ENCODE measurements at places on chromosomes 4 and X. TPM values are rescaled to one million over a fixed set of nuclear protein-coding genes. Genes with fewer than 3 reads are reported as not detected.

GRCh38 chr4:67198727-67199126 lies 346.6 kb downstream of the CENPC start:
- no peak overlapping the region for H3K27ac ChIP-seq
- no peaks in the 10 kb centered on the region for H3K4me1 ChIP-seq
- DNase-seq: no peak
- no peaks in the 10 kb centered on the region for H3K36me3 ChIP-seq

Gene MAGEA2B
- not detected for total RNA-seq

Gene ZBTB33
- total RNA-seq: 19.6 TPM

DNA sequence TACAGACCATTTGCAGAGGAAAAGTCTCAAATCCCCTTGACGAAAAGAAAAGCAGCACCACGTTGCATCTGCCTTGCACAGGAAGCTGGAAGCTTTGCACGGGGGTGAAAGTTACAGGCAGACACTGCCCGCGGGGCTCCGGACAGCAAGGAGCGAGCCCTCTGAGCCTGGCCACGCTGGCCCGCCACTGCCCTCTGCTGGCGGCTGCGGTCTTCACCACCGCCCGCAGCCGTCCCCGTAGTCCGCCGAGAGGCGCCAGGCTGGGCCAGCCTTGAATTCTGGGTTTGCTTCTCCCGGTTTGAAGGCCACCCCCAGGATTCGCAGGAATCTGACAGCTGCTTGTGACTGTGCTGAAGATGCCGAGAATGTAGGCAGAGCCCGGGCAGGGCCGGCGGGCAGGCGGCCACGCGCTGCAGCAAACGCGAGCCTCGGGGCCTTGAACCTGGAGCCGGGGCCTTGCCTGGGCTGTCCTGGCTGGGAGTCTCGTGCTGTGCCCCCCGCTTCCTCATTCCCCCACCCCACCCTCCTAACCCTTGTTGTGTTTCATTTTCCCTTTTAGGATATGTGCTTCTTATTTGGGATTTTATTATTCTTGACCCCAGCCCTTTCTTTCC lies 49.2 kb downstream of the ENPP6 start:
- H3K4me1 ChIP-seq: peaks cover 14% of the 10 kb centered on the region
- H3K27me3 ChIP-seq: no peaks in the 10 kb centered on the region
- DNase-seq: peak; percentile 40
- H3K27ac ChIP-seq: no peak overlapping the region
- H3K4me3 ChIP-seq: no peak overlapping the region

DNA sequence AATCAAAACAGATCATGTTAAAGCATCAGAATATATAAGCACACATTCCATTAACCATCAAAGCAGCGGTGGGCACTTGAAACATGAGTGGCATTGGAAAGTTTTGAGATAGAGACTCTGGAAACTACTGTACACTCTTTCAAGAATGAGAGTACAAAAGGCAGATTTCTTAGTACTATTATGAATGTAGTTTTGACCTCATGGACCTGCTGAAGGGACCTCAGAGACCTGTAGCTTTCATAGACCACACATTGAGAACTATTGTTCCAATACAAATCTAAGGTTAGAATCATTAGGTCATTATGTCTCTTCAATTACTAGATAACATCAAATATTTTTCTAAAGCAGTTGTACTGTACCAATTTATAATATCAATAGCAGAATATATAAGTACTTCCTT lies 283.6 kb downstream of the RPA4 start:
- DNase-seq: no peak
- no peaks in the 10 kb centered on the region for H3K4me1 ChIP-seq
- H3K27ac ChIP-seq: no peak overlapping the region
- no peaks in the 10 kb centered on the region for H3K27me3 ChIP-seq
- no peak overlapping the region for H3K4me3 ChIP-seq

- no peaks in the 10 kb centered on the region for H3K27me3 ChIP-seq
- DNase-seq: peak; percentile 50
- H3K36me3 ChIP-seq: no peaks in the 10 kb centered on the region
- no peak overlapping the region for H3K27ac ChIP-seq
Observed at GRCh38 chr4:142551517-142552305, 294.4 kb downstream of the INPP4B start.

DNA sequence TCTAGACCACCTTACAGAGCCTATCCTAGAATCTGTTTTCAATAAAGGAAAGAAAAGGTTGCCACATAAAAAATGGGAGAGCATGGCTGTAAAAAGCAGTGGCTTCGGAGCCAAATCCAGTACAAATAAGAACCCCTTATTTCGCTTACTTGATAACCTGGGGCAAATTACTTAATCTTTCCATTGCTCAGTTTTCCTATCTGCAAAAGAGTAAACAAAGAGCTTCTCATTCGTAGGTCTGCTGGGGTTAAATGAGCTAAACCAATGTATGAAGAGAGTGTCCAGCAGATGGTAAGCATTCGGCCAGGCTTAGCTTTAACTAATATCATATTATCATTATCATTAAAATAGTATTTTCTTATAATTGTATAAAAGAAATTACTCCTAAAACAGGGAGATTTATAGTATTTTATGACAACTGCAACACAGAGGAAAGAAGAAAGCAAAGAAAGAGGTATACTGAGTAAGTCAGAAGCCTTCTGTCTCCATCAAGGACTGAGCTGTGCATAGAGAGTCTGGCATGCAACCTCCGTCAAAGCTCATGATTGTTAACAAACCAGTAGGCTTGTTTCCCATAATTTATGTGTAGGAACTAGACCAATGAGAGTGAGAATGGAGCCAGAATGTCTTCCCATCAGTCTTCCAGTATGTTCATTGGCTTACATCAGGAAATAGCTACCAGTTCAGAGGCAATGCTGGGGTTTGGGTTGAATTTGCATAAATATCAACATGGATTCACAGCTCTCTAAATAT lies 364.9 kb downstream of the UNC5C start:
- H3K27ac ChIP-seq: no peak overlapping the region
- H3K36me3 ChIP-seq: peaks cover 3% of the 10 kb centered on the region
- H3K4me1 ChIP-seq: peaks cover 16% of the 10 kb centered on the region
- no peaks in the 10 kb centered on the region for H3K27me3 ChIP-seq

DNA sequence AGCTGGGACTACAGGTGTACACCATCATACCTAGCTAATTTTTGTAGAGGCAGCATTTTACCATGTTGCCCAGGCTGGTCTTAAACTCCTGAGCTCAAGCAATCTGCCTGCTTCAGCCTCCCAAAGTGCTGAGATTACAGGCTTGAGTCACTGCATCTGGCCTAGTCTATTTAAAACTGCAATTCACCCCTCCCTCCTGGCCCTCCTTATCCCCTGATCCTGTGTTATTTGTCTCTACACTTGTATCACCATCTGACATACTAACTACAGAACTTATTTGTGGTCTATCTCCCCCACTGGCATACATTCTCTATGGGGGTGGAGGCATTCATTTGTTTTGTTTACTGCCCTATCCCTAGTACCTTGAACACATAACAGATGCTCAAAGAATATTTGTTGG lies 23.7 kb downstream of the CC2D2A start:
- no peak for DNase-seq
- peaks cover 2% of the 10 kb centered on the region for H3K36me3 ChIP-seq
- no peaks in the 10 kb centered on the region for H3K27me3 ChIP-seq
- no peak overlapping the region for H3K27ac ChIP-seq
- no peaks in the 10 kb centered on the region for H3K4me1 ChIP-seq

Gene SYNPO2
- 14.3 TPM for total RNA-seq

GRCh38 chr4:52588097-52588496 lies 71.0 kb downstream of the USP46 start:
- no peaks in the 10 kb centered on the region for H3K36me3 ChIP-seq
- DNase-seq: no peak
- no peak overlapping the region for H3K27ac ChIP-seq
- H3K4me1 ChIP-seq: no peaks in the 10 kb centered on the region
- no peaks in the 10 kb centered on the region for H3K27me3 ChIP-seq

DNA sequence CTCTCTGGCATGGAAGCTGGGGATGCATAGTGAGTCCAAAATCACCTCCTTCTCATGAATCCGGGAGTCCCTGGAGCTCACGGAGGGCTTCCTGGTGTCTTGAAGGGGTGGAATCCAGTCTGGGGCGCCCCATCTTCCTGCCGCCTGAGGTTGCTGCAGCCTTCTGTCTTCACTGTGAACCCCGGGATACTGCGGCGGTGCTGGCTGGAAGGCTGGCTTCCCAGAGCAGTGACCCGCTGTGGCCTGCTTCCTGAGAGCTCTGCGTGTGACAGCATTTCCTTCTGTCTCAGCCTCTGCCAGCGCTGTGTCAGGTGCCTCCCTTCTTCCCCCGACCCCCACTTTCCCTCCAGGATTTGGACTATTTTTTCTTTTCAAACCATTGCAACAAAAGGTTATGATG lies 98.8 kb upstream of the STOX2 start:
- H3K27me3 ChIP-seq: peaks cover 2% of the 10 kb centered on the region
- no peaks in the 10 kb centered on the region for H3K36me3 ChIP-seq
- no peaks in the 10 kb centered on the region for H3K4me1 ChIP-seq
- no peak overlapping the region for H3K27ac ChIP-seq

- no peaks in the 10 kb centered on the region for H3K36me3 ChIP-seq
- no peaks in the 10 kb centered on the region for H3K27me3 ChIP-seq
- no peaks in the 10 kb centered on the region for H3K4me1 ChIP-seq
- H3K27ac ChIP-seq: no peak overlapping the region
- DNase-seq: no peak
- H3K4me3 ChIP-seq: no peak overlapping the region
Observed at GRCh38 chr4:135277068-135277979, 1075.7 kb upstream of the PABPC4L start.

Gene GPR50
- total RNA-seq: not detected

Gene MSX1
- total RNA-seq: 48.8 TPM

GRCh38 chrX:4028151-4028550 lies 314.7 kb upstream of the PRKX start:
- H3K4me1 ChIP-seq: no peaks in the 10 kb centered on the region
- DNase-seq: peak; percentile 55
- H3K27ac ChIP-seq: no peak overlapping the region
- no peaks in the 10 kb centered on the region for H3K27me3 ChIP-seq
- no peak overlapping the region for H3K4me3 ChIP-seq

GRCh38 chrX:80388206-80388605 lies 32.0 kb upstream of the TENT5D start:
- no peaks in the 10 kb centered on the region for H3K27me3 ChIP-seq
- DNase-seq: no peak
- no peaks in the 10 kb centered on the region for H3K36me3 ChIP-seq
- H3K4me1 ChIP-seq: no peaks in the 10 kb centered on the region
- no peak overlapping the region for H3K27ac ChIP-seq

Gene TEX13D
- not detected for total RNA-seq

- H3K27me3 ChIP-seq: peaks cover 4% of the 10 kb centered on the region
- no peak overlapping the region for H3K4me3 ChIP-seq
- no peak overlapping the region for H3K27ac ChIP-seq
- peaks cover 16% of the 10 kb centered on the region for H3K4me1 ChIP-seq
- peaks cover 21% of the 10 kb centered on the region for H3K36me3 ChIP-seq
Observed at GRCh38 chrX:136203438-136203837, 47.8 kb downstream of the MAP7D3 start.

DNA sequence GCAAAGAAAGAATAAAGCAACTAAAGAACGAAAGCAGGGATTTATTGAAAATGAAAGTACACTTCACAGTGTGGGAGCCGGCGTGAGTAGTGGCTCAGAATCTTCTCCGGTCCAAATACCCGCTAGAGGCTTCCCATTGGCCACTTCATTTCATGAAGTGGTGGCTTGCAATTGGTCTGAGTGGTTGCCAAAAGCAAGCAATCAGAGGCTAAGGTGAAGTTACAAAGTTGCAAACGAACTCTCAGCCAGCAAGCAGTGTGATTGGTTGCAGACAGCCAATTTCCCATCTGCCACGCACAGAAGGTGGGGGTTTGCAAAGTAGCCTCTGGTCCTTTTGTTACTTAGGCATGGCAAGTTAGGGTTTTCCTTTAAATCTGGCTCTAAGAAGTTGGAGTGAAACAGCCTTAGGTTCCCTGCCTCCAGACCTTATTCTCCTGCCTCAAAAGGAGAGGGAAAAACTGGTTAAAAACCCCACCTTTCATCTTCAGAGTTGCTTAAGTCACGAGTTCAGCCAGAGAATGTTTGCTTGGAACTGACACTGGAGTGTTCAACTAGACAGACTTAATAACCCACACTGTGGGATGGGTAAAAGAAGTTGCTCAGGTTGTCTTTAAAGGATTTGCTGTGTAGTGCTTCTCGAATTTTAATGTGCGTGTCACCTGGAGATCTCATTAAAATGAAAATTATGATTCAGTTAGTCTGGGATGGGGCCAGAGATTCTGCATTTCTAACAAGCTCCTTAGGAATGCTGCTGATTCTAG lies 6.9 kb upstream of the CLOCK start:
- H3K4me1 ChIP-seq: no peaks in the 10 kb centered on the region
- no peak overlapping the region for H3K4me3 ChIP-seq
- H3K36me3 ChIP-seq: no peaks in the 10 kb centered on the region
- no peak for DNase-seq
- no peaks in the 10 kb centered on the region for H3K27me3 ChIP-seq

- H3K4me3 ChIP-seq: no peak overlapping the region
- DNase-seq: no peak
- no peaks in the 10 kb centered on the region for H3K36me3 ChIP-seq
- no peak overlapping the region for H3K27ac ChIP-seq
- peaks cover 6% of the 10 kb centered on the region for H3K4me1 ChIP-seq
- H3K27me3 ChIP-seq: no peaks in the 10 kb centered on the region
Observed at GRCh38 chr4:38003102-38003501, 42.9 kb downstream of the PTTG2 start.

Gene BEND4
- total RNA-seq: 5.0 TPM

DNA sequence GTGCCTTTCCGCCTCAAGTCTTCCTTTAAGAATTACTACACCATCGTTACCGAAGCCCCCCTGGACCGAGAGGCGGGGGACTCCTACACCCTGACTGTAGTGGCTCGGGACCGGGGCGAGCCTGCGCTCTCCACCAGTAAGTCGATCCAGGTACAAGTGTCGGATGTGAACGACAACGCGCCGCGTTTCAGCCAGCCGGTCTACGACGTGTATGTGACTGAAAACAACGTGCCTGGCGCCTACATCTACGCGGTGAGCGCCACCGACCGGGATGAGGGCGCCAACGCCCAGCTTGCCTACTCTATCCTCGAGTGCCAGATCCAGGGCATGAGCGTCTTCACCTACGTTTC lies 2.2 kb downstream of the PCDH10 start:
- peak overlapping the region; percentile 83 for H3K4me3 ChIP-seq
- peak; percentile 91 for DNase-seq
- peaks cover 41% of the 10 kb centered on the region for H3K4me1 ChIP-seq
- H3K27me3 ChIP-seq: peaks cover 10% of the 10 kb centered on the region
- H3K27ac ChIP-seq: peak overlapping the region; percentile 87
- H3K36me3 ChIP-seq: peaks cover 7% of the 10 kb centered on the region

DNA sequence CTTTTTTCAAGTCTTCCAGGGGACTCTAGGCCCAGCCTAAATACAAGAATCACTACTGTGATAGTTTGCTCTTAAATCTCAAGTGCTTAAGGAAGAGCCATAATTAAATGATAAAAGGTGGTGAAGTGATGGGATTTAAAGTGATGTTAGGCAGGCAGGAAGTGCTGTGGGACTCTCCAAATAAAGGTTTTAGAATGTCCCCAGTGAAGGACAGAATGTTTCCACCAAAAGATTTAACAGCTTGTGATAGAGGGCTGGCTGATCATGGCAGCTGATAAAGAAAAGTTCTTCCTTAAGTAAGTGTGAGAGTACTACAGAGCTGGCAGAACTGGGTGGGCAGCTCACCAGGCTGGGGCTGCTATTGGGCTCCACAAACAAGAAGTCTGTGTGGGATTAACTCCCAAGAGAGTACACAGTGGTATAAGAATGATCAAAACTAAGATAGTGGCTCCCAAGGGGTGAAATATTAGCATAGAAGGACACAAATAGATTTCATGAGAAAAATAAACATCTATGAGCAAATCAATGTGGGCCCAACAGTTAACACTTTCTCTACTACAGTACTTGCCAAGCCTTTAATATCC lies 637.2 kb upstream of the CPEB2 start:
- no peak overlapping the region for H3K27ac ChIP-seq
- no peaks in the 10 kb centered on the region for H3K36me3 ChIP-seq
- H3K4me1 ChIP-seq: no peaks in the 10 kb centered on the region
- DNase-seq: no peak

- H3K36me3 ChIP-seq: no peaks in the 10 kb centered on the region
- no peak overlapping the region for H3K4me3 ChIP-seq
- no peaks in the 10 kb centered on the region for H3K27me3 ChIP-seq
- no peak overlapping the region for H3K27ac ChIP-seq
Observed at GRCh38 chr4:102780476-102781144, 19.8 kb upstream of the MANBA start.

Gene SPON2
- total RNA-seq: 10.6 TPM

Measured in spinal cord (tissue), 10 donors.